NCI-H1436 (cell line): ENCODE measurements at places on chromosomes 3 and 15.

GRCh38 chr3:64900156-64900555 is 212.4 kb upstream of the ADAMTS9 start:
- no peak for DNase-seq

GRCh38 chr3:76038949-76039348 is 253.6 kb upstream of the ZNF717 start:
- DNase-seq, result no peak

DNA sequence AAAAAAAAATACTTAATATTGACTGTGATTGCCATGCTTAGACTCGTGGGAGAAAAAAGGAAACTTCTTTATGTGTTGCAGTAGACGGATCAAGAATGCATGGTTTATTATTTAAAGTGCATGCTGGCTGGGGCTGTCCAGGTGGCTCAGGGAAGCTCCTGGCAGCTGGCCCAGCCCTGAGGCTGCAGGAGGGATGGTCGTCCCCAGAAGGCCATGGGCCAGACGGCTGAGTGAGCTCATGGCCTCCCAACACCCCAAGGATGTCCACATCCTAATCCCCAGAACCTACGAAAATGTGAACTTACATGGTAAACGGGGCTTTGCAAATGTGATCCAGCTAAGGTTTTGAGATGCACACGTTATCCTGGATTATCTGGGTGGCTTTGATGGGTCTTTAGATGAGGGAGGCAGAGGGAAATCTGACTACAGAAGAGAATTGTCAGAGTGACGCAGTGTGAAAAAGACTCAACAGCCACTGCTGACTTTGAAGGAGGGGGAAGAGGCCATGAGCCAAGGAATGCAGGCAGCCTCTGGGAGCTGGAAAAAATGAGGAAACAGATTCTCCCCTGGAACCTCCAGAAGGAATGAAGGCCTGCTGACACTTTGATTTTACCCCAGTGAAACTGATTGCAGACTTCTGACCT is 29.8 kb downstream of the ADAMTS17 start:
- no peak for DNase-seq

DNA sequence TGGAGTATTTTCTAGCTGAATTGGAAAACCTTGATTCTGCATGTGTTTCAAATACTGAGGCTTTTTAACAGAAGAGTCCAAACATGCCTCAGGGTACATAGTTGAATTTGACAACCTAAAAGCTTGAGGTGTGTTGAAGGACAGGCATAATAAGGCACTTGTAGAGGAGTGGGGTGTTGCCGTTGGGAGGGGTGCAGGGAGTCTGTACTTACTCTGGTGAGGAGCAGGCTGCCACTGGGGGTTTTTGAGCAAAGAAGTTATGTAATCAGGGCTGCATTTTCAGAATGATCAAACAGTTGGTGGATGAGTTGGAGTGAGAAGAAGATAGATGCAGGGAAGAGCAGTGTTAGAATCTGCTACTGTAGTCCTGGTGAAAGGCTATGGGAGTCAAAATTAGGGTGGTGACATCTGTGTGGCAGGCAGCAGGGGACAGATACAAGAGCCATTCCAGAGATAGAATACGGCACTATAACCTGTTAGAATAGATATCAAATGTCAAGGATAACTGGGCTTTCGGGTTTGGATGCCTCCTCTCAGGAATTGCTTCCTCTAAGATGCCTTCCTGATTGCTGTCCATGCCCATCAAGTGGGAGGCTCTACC is 161.6 kb downstream of the GHSR start:
- DNase-seq, result no peak

DNA sequence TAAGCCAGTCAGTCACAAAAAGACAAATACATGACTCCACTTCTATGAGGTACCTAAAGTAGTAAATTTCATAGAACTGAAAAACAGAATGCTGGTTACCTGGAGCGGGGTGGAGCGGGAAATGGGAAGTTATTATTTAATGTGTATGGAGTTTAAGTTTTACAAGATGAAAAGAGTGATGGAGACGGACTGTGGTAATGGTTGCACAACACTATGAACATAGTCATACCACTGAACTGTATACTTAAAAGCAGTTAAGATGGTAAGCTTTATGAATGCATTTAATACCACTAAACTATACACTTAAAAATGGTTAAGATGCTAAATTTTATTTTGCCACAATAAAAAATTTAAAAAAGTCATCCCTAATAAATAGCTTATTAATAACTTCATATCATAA is 23.2 kb downstream of the SFMBT1 start:
- no peak for DNase-seq

DNA sequence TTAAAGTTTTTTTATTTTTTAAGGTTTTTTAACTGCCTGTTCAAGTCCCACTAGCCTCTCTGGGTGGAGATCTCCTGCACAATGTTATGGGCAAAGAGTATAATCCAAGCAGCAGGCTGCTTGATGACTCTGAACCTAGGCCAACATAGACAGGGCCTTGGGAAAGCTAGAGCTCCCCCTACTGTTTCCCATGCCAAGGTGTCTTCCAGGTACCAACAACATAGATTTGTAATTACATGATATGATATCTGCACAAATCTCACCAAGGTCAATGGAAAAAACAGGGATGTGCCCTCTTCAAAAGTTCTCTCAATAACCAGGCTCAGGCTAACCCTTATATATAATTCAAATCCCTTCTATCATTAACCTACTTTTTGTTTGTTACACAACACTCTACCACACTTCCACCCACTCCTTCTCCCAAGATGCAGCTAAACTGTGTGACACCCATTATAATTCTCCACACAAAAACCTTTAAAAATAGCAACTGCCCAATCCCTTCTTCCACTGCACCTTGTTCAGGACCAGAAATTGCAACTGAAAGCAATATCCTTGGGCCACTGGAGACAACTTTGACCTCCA is 43.8 kb downstream of the RBM15B start:
- DNase-seq, result no peak

DNA sequence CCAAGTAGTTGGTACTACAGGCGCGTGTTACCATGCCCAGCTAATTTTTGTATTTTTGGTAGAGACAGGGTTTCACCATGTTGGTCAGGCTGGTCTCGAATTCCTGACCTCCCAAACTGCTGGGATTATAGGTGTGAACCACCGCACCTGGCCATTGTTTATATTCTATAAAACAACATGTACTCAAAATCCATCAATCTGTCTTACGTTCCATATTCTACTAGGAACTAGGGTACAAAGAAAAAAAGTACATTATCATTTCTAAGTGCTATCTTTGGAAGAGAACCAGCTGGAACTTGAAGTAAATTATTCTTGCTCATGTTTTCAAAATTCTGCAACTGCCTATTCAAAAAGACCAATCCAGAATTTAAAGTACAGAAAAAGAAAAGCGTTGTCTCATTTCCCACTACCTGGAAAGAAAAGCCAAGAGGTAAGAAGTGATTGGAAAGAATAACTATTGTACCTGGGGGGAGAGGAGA is 15.2 kb downstream of the SPPL2A start:
- DNase-seq, result no peak

DNA sequence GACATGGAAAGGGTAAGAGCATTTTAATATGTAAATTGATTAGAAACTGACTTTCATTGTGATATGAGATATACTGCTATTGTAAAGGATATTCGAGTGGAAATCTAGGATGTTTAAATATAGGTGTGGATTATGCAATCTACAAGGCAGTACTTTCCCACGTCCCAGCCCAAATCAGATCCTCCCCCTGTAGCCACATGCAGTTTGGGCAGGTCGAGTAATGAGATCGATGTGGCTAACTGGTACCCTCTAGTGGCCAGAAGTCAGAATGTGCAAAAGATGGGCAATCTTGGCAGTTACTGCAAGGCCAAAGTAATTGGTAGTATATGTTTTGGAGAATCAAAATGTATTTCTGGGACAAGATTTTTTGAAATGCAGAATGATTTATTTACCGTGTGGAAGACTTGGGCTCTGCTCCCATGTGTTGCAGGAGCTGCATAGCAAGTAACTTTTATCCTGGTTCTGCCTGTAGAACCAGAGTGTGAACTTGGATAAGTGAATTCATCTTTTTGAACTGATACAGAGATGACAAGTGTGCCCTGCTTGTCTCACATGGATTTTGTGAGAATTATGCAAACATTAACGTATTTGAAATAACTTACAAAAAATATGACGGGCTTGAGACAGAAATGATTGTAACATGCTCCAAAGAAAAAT is 94.5 kb upstream of the ADAMTSL3 start:
- DNase-seq, result peak; percentile 26

GRCh38 chr3:184741798-184742675 is 30.2 kb upstream of the MAGEF1 start:
- no peak for DNase-seq

DNA sequence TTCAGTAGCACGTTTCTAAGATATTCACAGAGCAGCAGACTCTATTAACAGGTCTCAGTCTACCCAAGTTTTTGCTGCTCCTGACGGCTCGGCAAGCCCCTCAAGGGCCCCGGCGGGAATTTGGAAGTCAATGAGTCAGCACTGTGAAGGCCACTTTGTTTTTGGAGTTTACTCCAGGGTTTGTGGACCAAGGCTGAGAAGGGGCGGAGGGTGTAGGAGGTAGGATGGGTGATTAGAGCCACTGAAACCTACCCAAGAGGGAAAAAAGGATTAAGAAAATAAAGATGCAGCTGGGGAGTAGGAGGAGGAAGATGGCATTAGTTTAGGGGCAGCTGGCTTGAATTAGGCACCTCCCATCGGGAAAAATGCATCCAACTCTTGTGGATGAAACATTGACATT is 87.6 kb downstream of the BDH1 start:
- DNase-seq, result no peak

- DNase-seq, result no peak
Observed at GRCh38 chr3:120762615-120763014, 20.1 kb downstream of the GTF2E1 start.

DNA sequence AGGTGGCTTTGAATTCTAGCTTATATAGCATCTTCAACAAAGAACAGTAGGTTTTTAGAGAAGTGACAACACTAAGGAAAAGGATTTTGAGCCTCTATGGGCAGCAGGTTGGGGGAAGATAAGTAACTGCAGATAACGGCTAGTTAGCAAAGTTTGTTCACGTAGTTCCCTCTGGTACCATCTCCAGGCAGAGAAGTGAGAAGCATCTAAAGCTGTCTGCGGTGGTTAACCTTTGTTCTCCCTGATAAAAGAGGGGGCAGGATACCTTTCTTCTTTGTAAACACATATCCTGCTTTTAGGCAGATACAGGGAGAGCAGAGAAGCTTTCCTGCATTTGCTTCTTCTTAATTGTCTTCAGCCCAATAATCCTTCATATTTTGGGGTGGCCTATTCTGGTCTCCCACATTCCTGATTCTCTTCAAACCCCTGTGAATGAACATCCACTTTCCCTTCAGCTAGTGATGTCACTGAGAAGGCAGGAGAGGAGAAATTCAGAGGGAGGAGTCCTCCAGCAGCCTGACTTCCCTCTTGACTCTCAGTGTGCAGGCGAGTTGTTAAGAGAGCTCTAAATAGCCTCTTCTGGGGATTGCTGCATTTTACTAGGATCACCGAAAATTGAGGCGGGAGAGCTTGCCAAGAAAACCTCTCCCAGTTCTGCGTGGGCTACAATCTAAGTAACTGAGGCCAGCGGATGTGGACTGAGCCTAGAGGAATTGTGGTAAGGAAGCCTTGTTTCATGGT is 393.7 kb upstream of the C2CD4B start:
- DNase-seq, result no peak

GRCh38 chr3:53169832-53170324 is 8.9 kb downstream of the PRKCD start:
- DNase-seq, result no peak

- no peak for DNase-seq
Observed at GRCh38 chr15:101434032-101434920, 55.2 kb downstream of the PCSK6 start.

DNA sequence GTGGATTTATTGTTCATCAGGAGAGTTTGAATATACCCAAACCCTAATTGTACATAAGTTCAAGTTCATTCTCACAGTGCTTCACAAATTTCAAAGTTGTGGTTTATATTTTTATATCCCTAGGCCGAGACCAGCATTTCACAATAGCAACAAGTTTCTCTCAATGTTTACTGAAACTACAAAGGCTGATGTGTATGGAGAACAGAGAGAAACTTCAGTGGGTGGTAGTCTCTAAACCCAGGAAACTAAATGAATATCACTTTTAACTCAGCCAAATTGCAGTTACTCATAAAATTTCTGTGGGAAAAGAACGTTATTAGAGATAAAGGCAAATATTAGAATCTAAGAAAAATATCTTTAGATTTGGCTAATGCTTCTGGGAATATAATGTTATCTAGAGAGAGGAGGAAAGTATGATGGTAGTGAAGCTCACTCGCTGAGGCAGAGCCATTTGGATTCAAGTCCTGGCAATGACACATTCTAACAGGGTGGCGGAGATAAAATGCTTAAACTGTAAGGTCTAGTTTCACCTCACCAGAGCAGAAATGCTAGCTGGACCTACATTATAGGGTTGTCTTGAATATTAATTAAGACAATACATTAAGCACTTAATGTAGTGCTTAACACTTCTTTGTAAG is 514.8 kb downstream of the EPHA3 start:
- no peak for DNase-seq

DNA sequence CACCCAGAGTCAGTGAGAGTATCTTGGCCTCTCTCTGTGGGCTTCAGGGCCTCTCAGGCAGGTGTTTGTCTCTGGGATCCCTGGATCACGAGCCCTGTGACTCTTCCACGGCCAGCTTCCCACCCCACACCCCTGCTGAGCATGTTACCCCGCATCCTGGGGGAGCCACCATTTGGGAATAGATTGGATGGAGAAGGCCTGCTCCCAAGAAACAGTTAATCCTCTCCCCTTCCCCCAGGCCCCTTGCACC is 15.5 kb upstream of the SRP14 start:
- no peak for DNase-seq

DNA sequence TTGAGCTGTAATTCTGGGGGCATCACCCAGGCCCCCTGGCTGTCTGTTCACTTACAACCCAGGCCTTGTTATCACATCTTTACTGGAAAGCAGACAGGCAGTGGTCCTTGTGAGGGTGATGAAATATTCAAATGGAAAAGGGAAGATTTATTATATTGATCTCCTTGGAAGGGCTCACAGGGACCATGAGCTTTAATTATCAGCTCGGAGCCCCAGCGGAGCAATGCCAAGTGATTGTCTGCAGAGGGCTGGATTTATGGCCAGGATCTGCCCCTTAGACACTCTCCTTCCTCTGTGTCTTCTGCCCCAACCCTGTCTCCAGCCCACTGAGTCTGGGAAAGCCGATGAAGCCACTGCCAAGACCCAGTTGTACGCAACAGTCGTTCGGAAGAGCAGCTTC is 31.9 kb downstream of the CCDC33 start:
- DNase-seq, result no peak

GRCh38 chr15:57677204-57677603 is 29.3 kb upstream of the POLR2M start:
- no peak for DNase-seq

DNA sequence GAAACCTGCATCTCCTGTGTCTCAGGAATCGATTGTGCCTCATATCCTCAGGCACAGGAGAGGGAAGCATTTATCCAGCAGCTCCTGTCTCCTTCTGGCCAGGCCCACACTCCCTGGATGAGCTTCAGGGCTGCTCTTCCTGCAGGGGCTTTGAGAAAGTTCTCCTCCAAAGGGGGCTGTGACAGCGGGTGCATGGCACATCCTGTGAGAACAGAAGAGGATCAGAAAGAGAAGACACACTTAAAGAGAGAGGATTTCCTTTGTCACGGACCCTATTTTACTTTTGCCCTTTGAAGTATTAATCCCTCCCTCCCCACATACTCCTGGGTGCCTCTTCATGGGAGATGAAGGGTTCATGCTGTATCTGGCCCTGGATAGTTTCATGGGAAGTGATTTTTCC is 46.0 kb downstream of the MFSD1 start:
- no peak for DNase-seq
